ENCODE measurements at places on chromosomes 4 and X.
A peak's percentile ranks its signal among the peaks of the same experiment; 100 is the strongest.

DNA sequence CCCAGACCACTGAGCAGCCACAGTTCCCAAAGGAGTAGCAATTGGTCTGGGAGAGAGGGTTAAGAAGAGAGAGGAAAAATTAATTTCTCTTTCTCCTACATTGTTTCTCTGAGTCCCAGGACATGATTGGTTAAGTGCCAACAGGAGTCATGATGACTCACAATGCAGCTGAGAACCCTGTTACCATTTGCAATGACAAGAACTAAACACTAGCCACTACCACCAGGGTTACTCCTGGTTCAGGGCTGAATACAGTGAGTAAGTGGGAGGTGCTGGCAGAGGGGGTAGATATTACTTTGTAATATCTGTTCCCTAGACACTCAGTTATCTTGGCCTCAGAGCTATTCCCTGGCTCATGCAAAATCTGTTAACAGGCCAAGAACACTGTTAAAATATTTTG lies 18.0 kb downstream of the ETDC start:
- DNase-seq, result peak; percentile 93

- DNase-seq, result peak; percentile 71
These were observed 24.2 kb upstream of the DCAF8L2 start for GRCh38 chrX:27565992-27566391.

DNA sequence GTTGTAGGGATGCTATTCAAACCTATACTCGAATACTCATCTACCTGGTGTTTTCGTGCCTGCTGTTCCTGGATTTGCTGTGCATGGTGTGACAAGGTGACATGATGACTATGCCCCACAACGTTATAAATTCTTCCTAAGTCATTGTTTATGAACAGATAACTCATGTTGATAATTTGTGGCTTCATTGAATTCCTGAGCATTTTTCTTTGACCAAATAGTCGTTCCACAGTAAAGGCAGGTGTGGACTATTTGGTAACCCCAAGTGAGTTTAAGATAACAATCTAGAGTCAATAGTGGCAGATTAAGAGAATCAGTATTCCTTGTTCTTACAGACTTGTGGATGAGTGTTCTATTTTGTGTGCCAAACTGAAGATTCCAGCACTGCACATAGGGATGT lies 59.9 kb downstream of the SNX25 start:
- DNase-seq, result no peak

DNA sequence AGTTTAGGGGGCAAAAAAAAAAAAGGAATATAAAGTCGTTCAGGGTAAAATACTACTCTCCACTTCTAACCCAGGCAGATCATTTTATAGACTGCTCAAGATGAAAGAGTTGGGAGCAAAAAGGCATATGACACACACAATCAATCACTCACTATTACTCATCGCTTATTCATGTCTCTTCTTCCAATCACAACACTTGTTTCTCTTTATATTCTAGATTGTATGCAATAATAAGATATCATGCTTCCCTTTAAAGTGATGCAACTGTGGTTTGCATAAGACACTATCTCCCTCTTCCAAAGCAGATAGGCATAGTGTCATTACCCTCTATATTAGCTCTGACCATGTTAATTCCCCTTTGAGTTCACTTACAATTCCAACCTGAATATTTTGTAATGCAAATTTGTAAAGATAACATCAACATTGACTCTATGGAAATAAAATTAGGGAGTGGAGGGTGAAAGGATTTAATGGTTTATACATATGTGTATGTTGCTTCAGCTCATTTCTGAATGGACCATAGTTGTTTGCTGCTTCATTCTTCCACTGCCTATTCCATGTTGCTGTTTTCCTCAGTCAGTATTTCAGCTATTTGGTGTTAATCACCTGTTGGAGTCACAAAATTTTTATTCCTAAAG lies 154.9 kb upstream of the EPHA5 start:
- peak; percentile 76 for DNase-seq

GRCh38 chr4:57053508-57053907 lies 56.7 kb downstream of the IGFBP7 start:
- DNase-seq, result peak; percentile 96

GRCh38 chr4:88858752-88859151 lies 161.1 kb upstream of the NAP1L5 start:
- peak; percentile 52 for DNase-seq

GRCh38 chrX:53716328-53717088 lies 30.0 kb upstream of the HUWE1 start:
- peak; percentile 32 for DNase-seq
